ENCODE measurements at places on chromosomes 7 and 10.

DNA sequence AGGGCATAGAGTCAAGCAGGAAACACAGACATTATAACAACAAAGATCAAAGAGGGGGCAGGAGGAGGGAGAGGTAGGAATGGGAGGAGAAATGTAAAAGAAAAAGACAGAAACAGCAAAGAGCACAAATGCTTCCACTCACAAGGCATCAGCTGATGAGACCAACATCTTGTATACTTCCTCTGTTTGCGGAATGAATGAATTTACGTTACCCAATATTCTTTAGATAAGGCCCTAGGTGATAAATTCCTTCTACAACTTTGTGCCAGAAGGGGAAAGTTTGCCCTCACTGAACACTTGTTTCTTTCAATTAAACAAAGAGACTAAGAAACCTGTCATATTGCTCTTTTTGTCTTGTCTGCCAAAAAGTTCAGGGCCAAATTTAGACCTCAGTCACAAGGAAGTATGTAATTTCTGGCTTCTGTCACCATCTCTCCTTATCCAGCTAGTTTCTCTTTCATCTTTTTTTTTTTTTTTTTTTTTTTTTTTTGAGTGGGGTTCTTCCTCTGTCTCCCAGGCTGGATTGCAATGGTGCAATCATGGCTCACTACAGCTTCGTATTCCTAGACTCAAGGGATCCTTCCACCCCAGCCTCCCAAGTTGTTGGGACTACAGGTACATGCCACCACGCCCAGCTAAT is 116.4 kb upstream of the NANOS1 start:
- DNase-seq: no peak

DNA sequence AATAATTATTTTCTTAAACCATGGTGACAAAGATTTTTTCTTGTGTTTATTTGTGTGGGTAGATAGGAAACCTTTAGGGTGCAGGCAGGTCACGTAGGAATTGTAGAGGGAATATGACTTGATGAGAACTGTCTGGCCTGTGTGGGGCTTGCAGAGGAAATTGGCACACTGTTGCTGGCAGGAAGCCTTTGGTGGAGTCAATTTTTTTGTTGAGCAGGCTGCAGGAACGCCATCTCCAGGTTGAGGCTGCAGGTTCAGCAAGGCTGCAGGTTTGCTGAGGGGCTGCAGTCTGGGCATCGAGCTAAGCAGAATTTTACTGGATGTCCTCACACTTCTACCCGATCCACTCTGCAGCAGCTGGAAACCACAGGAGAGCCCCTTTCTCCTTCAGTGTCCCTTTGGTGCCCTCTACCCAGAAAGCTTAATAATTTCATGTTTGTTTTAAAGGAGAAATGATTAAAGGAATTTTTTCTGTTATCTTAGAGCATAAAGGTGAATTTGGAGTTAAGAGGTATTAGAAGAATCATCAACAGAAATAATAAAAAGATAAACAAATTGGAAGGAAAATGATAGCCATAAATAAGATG is 37.0 kb downstream of the TBC1D12 start:
- no peak for DNase-seq

- no peak for DNase-seq
Observed at GRCh38 chr10:69684020-69684980, 54.3 kb downstream of the FAM241B start.

- DNase-seq: no peak
Observed at GRCh38 chr10:125661941-125662515, 20.9 kb downstream of the TEX36 start.

DNA sequence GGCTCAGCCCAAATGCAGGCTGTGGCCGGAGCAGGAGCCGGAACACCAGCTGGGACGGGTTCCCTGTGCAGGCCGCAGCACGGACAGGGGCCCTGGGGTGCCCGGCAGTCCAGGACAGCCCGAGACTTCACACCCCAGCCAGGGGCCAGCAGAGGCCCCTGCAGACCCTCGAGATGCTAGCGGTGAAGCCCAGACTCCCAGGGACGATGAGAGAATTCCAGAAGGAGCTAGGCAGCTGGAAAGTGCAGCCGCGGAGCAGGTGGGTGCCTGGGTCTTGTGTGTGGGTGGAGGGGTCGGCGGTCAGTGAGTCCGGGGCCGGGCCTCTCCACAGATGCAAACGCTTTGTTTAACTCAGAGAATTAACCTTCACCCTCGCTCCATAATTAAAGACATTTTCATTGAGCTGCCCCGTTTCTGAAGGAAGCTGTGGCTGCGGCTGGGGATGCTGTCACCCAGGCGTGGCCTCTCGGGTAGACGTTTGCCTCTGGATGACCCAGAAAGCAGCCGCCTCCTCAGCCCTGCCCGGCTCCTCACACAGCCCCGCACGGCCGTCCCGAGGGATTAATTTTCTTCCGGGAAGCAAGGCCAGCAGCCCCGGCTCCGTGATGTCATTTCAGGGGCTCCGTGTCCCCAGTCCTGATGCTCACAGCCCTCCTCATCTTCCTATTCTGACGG is 26.5 kb downstream of the KNDC1 start:
- no peak for DNase-seq

GRCh38 chr7:2990949-2991470 is 52.7 kb downstream of the CARD11 start:
- no peak for DNase-seq

DNA sequence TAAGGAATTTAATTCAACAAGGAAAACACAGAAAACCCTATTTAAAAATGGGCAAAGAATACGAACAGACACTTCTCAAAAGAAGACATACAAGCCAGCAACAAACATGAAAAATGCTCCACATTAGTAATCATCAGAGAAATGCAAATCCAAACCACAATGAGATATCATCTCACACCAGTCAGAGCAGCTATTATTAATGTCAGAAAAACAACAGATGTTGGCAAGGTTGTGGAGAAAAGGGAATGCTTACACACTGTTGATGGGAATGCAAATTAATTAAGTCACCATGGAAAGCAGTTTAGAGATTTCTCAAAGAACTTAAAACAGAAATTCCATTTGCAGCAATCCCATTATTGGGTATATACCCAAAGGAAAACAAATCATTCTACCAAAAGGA is 55.2 kb downstream of the GCC1 start:
- no peak for DNase-seq

DNA sequence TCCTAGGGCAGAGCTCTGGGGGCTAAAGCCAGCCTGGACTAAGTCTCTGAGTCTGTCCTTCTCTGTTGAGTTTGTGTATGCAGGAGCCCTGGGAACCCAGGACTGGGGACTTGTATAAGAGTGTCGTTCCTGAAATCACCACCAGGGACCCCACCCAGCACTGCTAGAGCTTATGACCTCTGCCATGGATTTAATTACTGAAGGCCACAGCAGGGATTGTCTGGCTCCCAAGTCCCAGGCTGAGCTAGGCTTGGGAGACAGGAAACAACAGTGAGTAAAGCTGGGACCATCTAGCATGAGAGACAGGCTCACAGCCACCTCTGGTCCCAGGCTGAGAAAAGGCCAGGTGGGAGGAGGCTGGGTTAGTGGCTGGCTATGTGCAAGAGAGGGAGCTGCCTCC is 1.4 kb upstream of the TSPAN15 start:
- peak; percentile 40 for DNase-seq

DNA sequence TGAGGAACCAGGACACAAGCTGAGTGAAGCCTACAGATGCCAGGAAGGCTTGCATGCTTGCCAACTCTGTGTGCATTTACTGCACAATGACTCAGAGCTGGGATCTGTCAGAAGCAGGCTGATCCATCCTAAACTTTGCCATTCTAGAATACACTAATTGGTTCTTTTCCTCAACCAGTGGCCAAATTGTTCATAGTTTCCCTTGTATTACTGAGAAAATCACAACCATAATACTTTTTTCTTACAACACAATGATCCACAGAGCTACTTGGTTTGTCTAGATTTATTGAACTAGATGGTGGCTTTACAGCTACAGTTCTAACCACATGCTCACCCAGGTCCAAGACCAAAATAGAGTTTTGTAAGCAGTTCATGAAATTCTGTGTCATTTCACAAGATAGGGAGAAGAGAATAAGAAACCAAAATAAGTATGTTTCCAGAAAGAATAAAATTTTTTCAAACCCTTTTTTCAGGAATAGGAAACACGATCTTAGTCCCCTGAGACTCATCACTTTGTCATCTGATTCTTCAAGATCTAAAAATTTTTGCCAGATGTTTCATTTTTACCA is 21.0 kb upstream of the LRRC17 start:
- DNase-seq: no peak

DNA sequence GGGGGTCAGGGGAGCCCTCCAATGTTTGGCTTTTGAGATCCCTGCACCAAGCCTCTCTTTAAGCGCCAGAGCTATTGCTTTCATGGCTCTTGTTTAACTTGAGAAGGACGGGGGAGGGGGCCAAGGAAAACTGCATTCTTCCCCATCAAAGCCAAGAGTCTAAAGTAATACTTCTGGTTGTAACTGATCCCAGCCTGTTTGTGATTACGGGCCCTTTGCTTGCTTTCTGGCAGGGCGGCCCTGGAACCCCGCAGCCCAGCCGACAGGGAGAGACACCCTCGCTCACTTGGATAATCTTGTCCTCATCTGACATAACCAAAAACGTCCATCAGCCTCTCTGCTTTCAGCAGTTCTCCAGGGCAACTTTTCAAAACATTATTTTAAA is 154.7 kb downstream of the NEURL1 start:
- DNase-seq: no peak

- DNase-seq: no peak
Observed at GRCh38 chr7:26620352-26620751, 244.0 kb downstream of the SKAP2 start.

GRCh38 chr10:69731184-69731583 is 70.5 kb upstream of the COL13A1 start:
- no peak for DNase-seq

DNA sequence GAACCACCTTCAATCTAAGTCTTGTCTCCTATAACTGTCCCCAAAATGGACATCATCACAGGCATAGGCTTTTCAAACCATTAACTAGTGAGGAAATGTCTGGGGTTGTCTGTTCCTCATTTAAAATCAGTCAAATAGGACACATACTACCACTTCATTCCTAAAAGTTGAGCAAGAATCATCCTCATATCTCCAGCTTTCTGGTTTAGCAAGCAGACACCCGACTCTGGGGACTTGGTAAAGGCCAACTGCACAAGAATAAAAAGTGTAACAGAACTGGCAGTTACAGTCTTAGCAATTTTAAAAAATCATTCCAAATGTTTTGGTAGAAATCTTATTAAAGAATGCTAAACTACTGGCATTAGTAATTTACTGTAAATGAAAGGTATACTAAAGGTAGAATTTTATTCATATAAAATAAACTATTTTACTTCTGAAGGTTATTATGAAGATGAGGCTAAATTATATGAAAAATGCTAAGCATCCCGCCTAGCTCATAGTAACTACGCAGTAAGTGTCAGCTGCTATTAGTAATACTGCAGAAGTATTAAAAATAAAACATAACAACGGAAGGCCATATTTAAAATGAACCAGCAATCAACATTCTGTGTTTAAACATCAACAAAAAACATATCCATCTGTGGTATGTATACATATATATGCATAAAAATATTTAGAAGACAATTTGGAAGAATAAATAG is 60.8 kb downstream of the ZNF438 start:
- DNase-seq: no peak

GRCh38 chr10:11143242-11143641 is 125.6 kb downstream of the CELF2 start:
- DNase-seq: no peak

- no peak for DNase-seq
Observed at GRCh38 chr10:121713486-121713885, 115.2 kb upstream of the FGFR2 start.

DNA sequence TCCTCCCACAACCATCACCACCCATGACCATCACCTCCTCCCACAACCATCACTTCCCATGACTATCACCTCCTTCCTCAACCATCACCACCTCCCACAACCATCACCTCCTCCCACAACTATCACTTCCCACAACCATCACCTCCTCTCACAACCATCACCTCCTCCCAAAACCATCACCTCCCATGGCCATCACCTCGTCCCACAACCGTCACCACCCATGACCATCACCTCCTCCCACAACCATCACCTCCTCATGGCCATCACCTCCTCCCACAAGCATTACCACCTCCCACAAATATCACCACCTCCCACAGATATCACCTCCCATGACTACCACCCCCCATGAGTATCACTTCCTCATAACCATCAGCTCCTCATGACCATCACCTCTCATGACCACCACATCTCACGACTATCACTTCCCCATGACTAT is 52.2 kb downstream of the PDGFA start:
- DNase-seq: no peak

- no peak for DNase-seq
Observed at GRCh38 chr7:55502858-55503440, 69.4 kb downstream of the VOPP1 start.

- DNase-seq: no peak
Observed at GRCh38 chr10:93062514-93063143, 2.0 kb downstream of the CYP26C1 start.

- no peak for DNase-seq
Observed at GRCh38 chr7:133904776-133905175, 222.4 kb upstream of the LRGUK start.

DNA sequence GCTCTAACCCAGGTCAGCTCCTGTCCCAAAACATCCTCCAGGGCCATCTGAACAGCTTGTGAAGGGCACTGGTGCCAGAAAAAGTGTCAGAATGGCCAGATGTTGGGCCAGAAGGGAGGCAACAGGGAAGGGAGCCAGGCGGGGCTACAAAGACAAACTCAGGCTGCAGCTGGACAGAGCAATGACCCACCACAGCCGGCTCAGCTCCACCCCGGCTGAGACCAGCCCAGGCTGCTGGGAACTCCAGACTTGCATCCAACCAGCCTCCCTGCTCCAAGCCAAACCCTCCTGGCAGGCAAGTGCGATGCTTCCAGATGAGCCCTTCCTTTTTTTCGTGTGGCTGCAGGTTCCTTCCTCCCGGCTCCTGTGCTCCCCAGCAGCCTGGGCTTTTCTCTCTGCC is 466.9 kb downstream of the PTPRN2 start:
- DNase-seq: no peak

GRCh38 chr7:142889816-142890215 is 4.3 kb upstream of the TRPV6 start:
- DNase-seq: no peak

DNA sequence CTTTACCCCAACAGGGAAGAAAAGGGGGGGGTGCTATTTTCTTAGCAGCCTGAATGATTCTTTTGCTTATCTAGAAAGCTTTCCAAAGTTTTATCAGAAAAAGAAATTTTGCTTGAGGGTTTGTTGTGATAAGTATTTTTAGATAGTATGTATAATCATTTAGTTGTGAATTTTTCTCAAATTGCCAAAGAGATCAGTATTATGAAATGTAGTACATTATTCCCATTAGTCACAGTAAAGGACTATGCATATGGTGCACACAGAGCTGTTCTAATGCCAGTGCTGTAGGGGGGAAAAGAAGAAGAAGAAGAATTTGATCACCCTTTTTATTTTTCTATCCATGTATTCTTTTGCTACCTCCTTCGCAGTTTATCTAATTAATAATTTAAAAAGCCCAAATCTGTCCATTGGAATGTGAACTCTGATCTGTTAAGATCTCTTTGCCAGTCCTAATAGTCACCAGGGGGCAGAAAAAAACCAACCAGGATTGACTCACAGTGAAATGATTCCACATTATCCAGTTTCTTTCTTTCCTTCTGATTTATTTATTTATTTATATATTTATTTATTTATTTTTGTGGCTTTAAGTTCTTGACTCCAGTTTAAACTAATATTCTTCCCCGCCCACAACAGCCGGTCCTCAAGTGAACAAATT is 4.7 kb downstream of the RBM20 start:
- DNase-seq: no peak

Measured in effector memory CD4-positive, alpha-beta T cell (primary cell).